ENCODE measurements at places on chromosomes 11 and 22.
A peak's percentile ranks its signal among the peaks of the same experiment; 100 is the strongest.

DNA sequence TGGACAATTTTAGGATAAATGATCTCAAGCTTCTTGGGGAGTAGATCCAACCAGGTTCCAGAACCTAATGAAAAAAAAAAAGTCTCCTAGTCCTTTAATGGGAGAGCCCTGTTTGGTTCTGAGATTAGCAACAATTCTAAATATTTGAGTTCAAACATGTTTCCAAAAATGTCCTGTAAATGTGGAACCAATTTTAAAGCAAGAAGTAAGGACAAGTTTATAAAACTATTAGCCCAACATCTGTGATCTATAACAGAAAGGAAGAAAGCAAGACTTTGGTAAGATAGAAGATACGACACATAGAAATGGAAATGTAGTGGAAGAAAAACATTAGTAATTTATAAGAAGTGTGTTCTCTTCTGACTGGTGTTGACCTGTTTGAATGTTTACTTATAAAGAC is 79.7 kb upstream of the SLC5A12 start:
- DNase-seq: no peak

GRCh38 chr22:27726686-27727449 is 74.7 kb downstream of the MN1 start:
- no peak for DNase-seq

- peak; percentile 46 for DNase-seq
These were observed 41.8 kb upstream of the SORL1-AS1 start for GRCh38 chr11:121494355-121495099.

- DNase-seq: no peak
These were observed 271.4 kb upstream of the LUZP2 start for GRCh38 chr11:24225501-24225900.

- no peak for DNase-seq
These were observed 21.2 kb upstream of the TRIM44 start for GRCh38 chr11:35641171-35641897.

- no peak for DNase-seq
These were observed 41.1 kb upstream of the NARS2 start for GRCh38 chr11:78615724-78616123.

- DNase-seq: no peak
These were observed 2.4 kb downstream of the RASSF10 start for GRCh38 chr11:13011466-13012055.

- no peak for DNase-seq
These were observed 45.6 kb downstream of the DENND5A start for GRCh38 chr11:9219572-9219971.

GRCh38 chr11:69510471-69511357 is 29.3 kb downstream of the LINC01488 start:
- no peak for DNase-seq

DNA sequence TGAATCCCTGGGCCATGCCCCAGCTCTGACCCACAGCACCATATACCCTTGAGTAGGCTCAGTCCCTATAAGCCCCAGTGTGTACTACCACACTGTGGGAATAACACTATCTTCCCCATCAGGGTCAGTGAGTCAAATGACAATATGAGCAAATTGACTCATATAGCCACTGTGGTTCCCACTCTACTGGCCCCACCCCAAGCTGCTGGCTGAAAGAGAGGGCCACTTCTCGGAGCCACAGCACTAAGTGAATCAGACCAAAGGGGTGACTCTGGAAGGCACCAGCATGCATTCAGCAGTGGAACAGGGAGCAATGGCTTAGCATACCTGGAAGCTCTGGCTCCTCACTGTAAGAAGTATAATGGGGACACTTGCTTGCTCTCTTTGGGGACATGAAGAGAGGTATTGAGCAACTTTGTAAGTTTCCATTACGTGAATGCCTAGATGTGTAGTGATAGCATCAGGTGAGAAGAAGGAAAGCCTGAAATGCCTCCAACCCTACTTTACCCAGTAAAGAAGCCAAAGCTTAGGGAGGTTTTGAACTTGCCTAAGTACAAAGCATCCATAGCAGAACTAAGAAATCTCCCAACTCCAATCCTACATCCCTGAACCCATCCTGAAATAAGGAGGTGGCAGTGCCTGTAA is 13.5 kb downstream of the CD59 start:
- no peak for DNase-seq

DNA sequence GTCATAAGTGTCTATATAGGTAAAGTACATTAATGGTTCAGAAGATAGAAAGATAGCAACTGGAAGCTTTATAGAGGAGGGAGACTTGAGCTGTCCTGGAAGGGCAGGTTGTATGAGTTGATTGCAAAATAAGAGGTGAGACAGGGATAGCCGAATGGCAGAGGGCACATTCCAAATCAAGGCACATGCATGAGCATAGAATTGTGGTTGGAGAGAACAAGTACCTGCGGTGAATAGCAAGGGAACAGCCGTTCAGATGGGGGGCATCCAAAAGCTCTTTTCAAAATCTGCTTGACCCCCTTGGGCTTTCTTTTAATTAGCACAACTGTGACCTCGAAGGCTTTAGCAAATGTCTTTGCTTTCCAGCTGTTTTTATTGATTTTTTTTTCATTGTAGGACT is 473.0 kb upstream of the CCDC90B start:
- DNase-seq: no peak

DNA sequence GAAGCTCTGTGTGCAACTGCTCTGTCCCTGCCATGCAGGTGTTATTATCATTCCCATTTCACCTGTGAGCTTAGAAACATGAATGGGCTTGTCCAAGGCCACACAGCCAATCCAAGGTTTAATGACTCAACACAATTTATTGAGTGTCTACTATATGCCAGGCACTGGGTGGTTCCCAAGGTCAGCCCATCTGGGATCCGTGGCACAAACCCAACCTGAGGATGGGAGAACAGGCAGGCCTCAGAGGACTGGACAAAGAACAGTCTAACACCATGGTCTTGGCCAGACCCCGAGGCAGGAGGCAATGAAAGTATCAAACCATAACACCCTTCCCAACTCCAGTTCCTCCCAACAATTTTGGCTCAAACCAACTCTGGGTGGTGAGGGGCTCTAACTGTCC is 15.7 kb downstream of the SPATA19 start:
- DNase-seq: no peak

GRCh38 chr11:61524963-61525587 is 16.5 kb downstream of the LRRC10B start:
- no peak for DNase-seq

DNA sequence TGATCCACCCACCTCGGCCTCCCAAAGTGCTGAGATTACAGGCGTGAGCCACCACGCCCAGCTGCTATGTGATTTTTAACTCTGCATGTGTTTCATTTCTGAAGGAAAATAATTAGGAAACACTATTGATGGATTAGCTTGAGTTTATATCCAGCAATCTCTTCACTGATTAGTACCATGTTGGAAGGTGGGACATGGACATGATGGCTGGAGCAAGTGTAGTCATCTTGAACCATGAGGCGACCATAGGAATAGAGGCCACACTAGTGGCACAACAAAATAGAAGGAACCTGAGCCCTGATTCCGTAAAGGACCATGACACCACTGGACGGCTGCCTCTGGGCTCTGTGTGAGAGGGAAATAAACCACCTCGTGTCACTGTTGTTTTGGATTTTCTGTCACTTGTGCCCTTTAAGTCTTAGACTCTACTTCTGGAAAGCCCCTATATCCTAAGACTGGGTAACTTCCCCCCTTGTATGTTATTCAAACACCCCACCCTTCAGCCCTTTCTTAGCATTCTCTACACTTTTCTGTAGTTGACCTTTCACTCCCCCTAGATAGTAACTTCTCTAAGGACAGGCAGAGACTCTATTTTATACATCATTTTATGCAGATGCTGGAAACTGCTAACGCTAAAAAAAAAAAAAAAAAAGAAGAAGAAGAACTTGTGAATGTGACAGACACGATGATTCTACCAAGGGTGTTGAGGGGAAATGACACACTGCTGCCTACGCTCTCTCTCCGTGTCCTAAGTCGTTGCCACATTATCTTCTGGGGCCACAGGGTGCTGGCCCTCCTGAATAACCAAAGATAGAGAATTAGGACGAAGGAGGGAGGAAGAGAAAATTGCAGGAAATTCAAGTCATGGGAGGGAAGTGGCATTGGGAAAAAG is 2.7 kb upstream of the VPS37C start:
- no peak for DNase-seq

GRCh38 chr11:88813233-88813915 is 252.4 kb downstream of the GRM5 start:
- DNase-seq: no peak

GRCh38 chr22:38126928-38127668 is 16.6 kb upstream of the BAIAP2L2 start:
- DNase-seq: no peak

GRCh38 chr11:11163236-11163635 is 189.8 kb downstream of the CSNK2A3 start:
- DNase-seq: no peak

- no peak for DNase-seq
These were observed 175.5 kb upstream of the PDGFD start for GRCh38 chr11:104339380-104339831.

DNA sequence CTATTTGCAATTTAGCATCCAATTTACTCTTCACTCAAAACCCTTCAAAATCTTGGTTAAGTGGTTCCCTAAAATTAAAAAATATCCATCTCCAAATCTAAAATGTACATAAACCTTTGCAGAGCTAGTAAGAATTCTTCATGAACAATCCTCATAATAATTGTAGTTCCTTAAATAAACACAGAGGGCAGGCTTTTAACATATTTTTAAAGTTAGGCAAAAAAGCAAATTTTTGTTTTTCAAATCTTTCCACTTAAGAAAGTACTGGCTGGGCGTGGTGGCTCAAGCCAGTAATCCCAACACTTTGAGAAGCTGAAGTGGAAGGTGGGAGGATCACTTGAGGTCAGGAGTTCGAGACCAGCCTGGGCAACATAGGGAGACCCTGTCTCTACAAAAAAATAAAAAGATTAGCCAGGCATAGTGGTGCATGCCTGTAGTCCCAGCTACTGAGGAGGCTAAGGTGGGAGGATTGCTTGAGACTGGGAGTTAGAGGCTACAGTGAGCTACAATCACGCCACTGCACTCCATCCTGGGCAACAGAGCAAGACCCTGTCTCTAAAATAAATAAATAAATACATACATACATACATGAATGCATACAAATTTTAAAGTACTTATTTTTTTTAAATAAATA is 25.1 kb upstream of the PLAAT3 start:
- no peak for DNase-seq

DNA sequence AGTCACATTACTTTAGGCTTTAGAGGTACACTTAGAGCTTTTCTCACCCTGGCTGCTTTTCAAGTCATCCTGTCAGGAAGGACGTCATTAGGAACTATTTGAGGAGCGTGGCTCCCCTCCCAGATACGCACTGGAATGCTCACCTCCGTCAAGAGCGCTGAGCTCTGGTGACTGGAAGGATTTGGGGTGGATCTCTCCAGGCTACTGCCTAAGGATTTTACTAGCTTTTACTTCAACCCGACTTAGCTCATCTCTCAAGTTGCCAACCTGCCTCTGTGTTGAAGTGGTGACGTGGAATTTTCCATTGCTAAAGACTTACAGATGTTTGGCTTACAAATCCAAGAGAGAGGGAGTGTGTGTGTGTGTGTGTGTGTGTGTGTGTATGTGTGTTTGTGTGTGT is 355.3 kb upstream of the CCDC90B start:
- DNase-seq: no peak

GRCh38 chr11:57779276-57779675 is 17.7 kb downstream of the CTNND1 start:
- no peak for DNase-seq

- no peak for DNase-seq
These were observed 112.6 kb downstream of the EMSY start for GRCh38 chr11:76557466-76557865.

Data from activated CD8-positive, alpha-beta memory T cell treated with anti-CD3 and anti-CD28 coated beads for 4 hours (primary cell).